ENCODE measurements at places on chromosomes 6 and 20.
A peak's percentile ranks its signal among the peaks of the same experiment; 100 is the strongest.

- DNase-seq: no peak
These were observed 109.1 kb downstream of the MAN1A1 start for GRCh38 chr6:119240257-119241110.

- DNase-seq: no peak
These were observed 268.0 kb downstream of the SMOC2 start for GRCh38 chr6:168708984-168709383.

- DNase-seq: peak; percentile 68
These were observed 14.4 kb upstream of the HLA-DQA1 start for GRCh38 chr6:32622545-32623401.

DNA sequence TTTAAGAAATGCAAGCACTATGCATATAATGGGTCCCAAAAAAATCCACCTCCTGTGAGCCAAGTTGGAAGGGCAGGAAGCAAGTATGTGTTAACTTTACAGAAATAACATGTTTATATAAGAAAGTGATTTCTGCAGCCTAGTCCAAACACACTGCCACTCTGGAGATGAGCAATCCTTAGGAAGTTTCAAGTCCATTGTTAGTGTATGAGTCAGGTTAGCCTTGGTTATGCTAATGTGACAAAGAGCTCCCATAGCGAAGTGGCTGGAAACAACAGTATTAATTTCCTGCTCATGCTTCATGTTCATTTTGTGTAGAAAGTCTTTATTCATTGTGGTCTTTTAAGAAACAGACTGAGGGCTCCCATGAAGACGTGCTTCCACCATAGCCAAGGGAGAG lies 121.4 kb downstream of the TBXT start:
- no peak for DNase-seq

DNA sequence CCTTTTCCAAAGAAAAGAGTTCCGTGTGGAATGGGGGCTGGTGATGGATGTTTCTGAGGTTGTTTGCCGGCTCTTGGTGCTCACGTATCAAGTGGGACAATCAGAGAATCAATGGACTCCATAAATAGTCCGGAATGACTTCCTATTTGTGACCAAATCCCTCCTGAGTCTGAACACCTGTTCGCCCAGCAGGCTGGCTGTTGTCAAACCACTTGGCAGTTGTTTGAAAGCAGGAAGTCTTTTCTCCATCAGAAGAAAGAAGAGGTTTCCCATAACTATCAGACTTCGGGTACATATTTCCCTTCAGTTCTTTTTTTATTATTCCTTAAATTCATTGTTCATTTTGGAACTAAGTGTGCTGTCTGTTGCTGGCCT lies 154.7 kb upstream of the RIN2 start:
- no peak for DNase-seq

GRCh38 chr6:152338335-152339125 lies 298.6 kb downstream of the SYNE1 start:
- DNase-seq: peak; percentile 70

DNA sequence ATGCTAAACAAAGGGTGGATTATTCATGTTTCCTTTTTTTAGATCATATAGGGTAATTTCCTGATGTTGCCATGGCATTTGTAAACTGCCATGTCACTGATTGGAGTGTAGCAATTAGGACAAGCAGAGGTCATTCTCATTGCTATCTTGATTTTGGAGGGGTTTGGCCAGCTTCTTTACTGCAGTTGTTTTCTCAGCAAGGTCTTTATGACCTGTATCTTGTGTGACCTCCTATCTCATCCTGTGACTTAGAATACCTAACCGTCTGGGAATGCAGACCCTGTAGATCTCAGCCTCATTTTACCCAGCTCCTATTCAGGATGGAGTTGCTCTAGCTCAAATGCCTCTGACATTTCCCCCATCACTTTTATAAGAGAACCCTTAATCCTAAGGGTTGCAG lies 53.6 kb downstream of the CDS2 start:
- DNase-seq: no peak

DNA sequence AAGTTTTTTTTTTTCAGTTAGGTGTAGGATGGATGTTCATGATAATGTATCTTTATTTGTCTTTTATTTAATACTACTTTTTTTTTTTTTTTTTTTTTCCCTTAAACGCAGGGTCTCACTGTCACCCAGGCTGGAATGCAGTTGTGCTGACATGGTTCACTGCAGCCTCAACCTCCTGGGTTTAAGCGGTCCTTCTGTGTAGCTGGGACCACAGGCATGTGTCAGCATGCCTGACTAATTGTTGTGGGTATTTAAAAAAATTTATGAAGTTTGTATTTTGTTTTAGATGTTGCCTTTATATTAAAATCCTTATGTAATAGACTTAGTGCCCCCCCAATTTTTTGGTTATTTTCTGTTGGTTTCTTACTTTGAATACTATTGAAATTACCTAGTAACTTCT lies 42.6 kb downstream of the NCOA3 start:
- DNase-seq: no peak

GRCh38 chr6:138795809-138796603 lies at the start of gene ECT2L:
Gene ECT2L, plus strand, starts transcription at chr6:138796087. Its CDS starts 17,188 bp downstream, at chr6:138813275.
- no peak for DNase-seq

- DNase-seq: peak; percentile 82
These were observed 91.3 kb upstream of the SHLD1 start for GRCh38 chr20:5658912-5659345.

DNA sequence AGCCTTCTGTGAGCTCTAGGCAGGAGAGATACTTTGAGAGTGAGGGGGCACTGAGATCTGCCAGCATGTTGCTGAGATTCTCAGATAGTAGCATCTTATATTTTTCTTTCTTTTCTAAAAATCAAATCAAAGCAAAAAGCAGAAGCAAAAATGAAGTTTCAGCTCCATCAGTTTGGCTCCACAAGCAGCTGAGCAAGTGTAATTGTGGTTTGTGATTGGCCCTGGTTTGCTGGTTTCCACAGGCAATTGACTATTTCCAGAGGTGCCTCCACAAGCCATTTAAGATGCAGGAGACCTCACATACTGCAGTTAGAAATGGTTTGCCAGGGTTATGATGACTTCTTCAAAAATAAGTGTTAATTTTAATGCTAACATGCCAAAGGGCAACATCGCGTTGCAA lies 4.3 kb downstream of the SLC35D3 start:
- DNase-seq: no peak

DNA sequence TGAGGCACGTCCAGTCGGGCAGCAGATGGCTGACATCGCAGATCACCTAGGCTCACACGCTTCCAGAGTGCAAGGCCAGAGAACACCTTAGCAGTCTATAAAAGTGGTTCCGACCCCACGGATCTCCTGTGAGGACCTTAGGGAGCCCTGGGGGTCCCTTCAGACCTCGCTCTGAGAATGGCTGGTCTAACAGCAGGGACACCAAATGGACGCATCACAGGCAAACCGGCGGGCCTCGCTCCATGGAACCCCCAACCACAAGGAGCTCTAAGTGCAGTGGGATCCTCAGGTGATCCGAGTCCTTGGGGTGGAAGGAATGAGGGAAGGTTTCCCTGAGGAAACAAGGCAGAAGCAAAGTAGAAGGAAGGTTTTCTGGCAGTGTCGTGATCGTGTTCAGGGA lies 135.4 kb downstream of the SMOC2 start:
- DNase-seq: no peak

GRCh38 chr6:35365594-35366203 lies 23.3 kb downstream of the PPARD start:
- peak; percentile 18 for DNase-seq

GRCh38 chr20:51700809-51701285 lies 67.3 kb downstream of the ATP9A start:
- no peak for DNase-seq

DNA sequence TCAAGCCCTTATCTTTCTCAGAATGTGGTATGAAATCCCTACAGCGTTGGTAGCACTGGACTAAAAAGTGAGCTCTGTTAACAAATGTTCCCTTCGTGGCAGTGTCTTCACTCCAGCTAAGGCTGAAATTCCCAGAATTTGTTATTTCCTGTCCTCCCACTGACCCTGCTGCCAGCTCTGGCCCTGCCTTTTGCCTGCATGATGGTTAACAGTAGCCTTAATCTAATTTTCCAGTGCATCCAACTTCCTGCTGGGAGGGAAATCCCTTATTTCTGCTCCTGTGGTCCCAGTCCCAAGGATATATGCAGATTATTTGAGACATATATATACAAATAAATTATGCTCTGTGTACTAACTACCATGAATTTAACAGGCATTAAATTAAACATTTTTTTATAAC lies 157.2 kb upstream of the CARMIL1 start:
- no peak for DNase-seq

DNA sequence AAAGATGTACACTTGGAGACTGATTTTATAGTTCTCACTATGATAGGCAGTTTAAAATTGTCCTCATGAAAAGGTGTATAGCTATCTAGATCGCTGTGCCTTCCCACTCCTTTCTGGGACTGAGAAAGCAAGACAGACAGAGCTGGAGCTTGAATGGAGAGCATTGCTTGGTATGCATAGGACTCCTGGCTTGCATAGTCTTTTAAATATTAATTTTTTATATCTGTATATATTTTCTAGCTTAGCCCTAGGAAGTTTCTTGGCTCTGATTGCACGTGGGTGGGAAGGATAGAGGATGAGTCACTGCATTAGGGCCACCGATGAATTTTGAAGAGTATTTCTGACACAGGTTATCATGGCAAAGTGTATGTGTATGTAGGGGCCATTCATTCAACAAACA lies 150.0 kb upstream of the SPACA1 start:
- no peak for DNase-seq

GRCh38 chr6:136337121-136337520 lies 47.5 kb upstream of the BCLAF1 start:
- no peak for DNase-seq

DNA sequence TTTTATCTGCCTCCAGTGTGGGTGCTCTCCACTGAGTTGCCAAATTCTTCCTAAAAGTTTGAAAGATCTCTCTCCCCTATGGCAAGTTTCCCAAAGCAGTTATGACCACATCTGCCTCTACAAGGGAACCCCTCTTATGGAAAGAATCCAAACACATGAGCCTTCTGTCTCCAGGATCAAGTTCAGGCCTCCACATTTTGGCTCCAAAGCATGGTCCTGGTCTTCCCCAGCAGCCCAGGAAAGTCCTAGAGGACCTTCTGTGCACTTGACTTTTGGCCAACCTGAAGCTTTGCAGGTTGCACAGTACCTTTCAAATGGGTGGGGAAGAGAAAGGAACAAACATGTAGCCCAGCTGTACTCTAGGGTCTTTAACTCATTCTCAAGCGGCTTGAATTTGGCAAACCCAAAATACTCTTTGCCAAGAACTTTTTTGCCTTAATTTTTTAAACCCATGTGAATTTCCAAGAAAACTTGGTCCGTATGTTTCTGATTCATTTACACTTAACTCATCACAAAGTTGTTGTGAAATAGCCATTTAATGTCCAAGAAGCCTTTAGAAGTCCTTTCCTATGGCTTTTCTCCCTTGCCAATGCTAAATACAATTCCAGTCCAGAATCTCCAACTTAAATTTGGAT lies 240.1 kb upstream of the TBX18 start:
- DNase-seq: no peak

DNA sequence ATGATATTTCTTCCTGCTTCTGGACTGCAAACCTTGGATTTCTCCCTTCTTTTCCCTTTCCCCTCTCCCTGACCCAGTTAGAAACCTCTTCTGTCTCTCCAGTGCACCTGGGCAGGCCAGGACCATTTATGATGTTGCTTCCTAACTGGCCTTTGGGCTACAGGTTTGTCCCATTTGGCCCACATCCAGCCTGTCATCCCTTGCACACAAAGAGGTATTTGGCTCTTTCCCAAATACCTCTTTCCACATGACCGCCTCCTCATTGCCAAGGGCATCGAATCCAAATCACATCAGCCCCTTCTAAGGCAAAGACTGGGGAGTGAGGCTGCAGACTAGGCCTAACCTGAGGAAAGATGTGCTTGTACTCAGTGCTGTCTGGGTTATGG lies 13.6 kb downstream of the FGD2 start:
- DNase-seq: no peak

GRCh38 chr6:21109391-21110178 lies 484.0 kb upstream of the SOX4 start:
- DNase-seq: no peak

DNA sequence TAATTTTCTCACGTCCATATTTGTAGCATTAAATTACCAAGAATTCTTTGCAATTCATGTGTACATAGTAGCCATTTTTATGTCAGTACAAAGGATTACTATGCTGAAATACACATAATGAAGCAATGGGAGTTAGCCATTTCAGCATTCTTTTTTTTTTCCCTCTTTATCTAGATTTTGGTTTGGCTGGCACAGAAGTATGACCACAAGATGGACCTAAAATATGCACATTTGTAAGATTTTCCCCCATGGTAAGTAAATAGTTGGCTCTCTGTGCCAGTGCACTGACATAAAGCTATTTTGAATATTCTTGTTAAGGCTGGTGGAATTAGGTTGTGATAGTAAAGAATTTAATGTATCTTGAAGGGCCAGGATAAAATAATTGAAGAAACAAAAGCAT lies 486.1 kb upstream of the BTBD3 start:
- DNase-seq: no peak

- no peak for DNase-seq
These were observed 599.1 kb downstream of the MEI4 start for GRCh38 chr6:78251931-78252330.

GRCh38 chr20:45223136-45223535 lies 2.0 kb downstream of the SEMG2 start:
- no peak for DNase-seq

GRCh38 chr20:63873477-63873971 lies 8.5 kb downstream of the TPD52L2 start:
- peak; percentile 76 for DNase-seq

- no peak for DNase-seq
These were observed 18.0 kb upstream of the ELOVL2 start for GRCh38 chr6:11062083-11062482.

- no peak for DNase-seq
These were observed 20.3 kb upstream of the PNPLA1 start for GRCh38 chr6:36249536-36249935.

DNA sequence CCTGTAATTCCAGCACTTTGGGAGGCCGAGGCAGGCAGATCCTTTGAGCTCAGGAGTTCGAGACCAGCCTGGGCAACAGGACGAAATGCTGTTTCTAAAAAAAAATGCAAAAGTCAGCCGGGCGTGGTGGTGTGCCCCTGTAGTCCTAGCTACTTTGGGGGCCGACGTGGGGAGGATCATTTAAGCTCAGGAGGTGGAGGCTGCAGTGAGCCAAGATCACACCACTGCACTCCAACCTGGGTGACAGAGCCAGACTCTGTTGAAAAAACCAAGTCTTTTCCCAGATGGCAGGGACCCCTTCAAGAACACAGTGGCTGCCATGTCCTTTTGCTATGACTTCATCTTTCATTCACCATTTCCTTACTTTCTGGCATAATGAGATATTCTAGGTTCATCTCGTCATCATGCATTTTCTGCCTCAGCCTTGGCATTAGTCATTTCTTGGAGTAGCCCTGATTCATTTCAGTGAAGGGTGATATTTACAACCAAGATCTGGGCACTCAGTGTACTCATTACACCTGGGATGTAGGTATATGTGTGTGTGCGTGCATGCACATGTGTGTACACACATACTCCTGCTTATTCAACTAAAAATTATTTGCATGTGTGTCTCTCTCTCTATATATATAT lies 61.4 kb upstream of the TOX2 start:
- no peak for DNase-seq

GRCh38 chr6:158819213-158819976 lies at the start of gene EZR:
Gene EZR, minus strand, starts transcription at chr6:158819368. Its CDS starts 1,275 bp downstream, at chr6:158818093.
- DNase-seq: peak; percentile 91

GRCh38 chr20:20206788-20207187 lies 154.5 kb downstream of the CFAP61 start:
- no peak for DNase-seq
